GOT3 (cell line): ENCODE measurements at places on chromosomes 2 and 18.

- DNase-seq: no peak
Measured at GRCh38 chr2:138500592-138501424, 762 bp upstream of the SPOPL start.

GRCh38 chr2:33786881-33787280, 187.8 kb upstream of the FAM98A start:
- DNase-seq: no peak

DNA sequence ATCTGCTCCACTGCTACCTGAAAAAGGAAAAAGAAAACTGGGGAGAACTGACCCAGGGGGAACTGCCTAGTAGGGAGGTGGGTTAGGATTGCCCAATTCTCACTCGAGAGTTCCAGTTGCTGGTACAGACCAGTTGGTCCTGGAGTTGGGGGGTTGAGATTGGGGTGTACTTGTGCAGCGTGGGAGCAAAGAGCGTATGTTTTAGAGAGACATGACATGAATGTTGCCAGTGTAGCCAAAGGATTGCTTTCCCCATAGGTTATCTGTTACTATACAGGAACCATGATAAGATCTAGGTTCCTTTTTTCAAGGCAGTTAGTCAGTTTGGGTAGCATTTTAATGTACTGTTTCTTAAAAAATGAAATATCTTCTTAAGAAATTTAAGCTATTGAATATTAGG, 68.6 kb downstream of the APLF start:
- DNase-seq: no peak

- DNase-seq: no peak
Measured at GRCh38 chr18:12442946-12443345, 35.2 kb downstream of the PRELID3A start.

- DNase-seq: no peak
Measured at GRCh38 chr18:9792565-9793245, 84.6 kb downstream of the RAB31 start.

- DNase-seq: no peak
Measured at GRCh38 chr18:45361125-45361851, 254.0 kb upstream of the SLC14A2 start.
